NCI-H2081 treated with DMSO at 0.1 percent for 48 hours (cell line): ENCODE measurements at places on chromosomes 1 and 21.

GRCh38 chr1:111195002-111195684 is 5.3 kb downstream of the DENND2D start:
- no peak for DNase-seq

- no peak for DNase-seq
Observed at GRCh38 chr1:2226525-2227345, 1.4 kb upstream of the SKI start.

- DNase-seq, result no peak
Observed at GRCh38 chr1:45815667-45816458, 12.5 kb downstream of the MAST2 start.

GRCh38 chr21:37257511-37257966 is 9.6 kb downstream of the VPS26C start:
- no peak for DNase-seq

DNA sequence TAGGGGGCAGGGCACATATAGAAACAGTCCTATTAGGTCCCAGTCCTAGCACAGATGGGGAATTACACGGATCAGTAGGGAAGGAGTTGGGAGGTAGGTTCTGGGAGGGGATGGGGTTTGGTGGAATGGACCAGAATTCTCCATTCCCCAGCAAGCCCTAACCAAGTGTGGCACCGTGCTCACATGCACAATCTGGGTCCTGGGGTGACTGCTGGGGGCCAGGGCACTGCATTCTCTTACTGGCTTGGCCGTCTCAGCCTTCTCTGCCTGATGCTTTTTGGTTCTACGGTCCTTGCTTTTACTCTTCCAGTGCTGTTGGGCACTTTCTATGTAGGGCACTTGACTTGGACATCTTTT is 53.9 kb downstream of the NENF start:
- DNase-seq, result no peak

GRCh38 chr1:228270032-228270431 is 62.2 kb downstream of the OBSCN start:
- no peak for DNase-seq

- DNase-seq, result no peak
Observed at GRCh38 chr1:218779341-218780100, 394.2 kb upstream of the LYPLAL1 start.

DNA sequence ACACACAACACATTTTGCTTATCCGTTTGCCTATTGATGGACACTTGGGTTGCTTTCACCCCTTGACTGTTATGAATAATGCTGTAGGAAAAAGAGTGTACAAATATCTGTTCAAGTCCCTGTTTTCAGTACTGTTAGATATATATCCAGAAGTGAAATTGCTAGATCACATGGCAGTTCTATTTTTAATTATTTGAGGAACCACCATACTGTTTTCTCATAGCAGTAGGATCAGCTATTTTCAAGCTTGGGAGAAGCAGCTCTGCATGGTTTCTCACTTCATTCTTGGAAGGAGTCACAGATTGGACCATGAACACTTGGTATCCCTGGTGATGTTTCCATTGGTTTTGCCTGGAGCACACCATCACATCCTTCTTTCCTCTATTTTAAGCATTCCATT is 114.4 kb upstream of the ZP4 start:
- DNase-seq, result no peak

DNA sequence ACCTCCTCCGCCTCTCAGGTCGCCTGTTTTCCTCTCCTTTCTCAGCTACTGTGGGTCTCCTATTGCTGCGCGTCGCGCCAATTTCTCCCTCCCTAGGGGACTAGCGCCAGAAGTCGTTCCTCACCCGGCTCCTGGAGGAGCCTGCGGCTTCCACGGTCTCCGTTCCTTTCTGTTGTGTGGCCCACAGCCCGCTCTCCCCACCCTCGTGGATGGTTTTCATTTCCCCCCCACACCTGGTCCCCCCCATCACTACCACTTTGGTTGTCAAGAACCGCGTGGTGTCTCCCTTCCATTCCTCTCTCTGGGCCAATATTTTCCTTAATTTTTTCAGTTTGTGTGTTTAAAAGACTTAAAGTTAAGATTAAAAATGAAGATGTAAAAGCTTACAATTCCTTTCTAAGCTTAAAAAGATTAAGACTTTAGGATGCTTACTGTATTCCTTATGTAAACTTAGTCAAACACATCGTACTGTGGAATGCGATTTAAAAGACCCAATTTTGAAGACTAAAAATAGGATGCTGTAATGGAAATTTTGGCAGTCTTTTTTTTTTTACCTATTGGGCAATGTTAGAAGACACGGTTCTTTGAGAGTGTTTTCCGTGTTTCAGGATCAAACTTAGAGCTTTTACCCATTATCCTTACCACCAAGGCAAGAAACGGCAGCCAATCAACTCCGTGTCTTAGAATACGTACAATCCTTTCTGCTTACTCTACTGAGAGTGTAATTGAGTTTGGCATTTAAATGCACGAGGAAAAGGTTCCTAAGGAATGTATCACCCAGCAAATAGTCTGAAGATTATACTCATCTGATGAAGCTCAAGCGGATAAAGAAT is 773 bp downstream of the CNST start:
- DNase-seq, result no peak

DNA sequence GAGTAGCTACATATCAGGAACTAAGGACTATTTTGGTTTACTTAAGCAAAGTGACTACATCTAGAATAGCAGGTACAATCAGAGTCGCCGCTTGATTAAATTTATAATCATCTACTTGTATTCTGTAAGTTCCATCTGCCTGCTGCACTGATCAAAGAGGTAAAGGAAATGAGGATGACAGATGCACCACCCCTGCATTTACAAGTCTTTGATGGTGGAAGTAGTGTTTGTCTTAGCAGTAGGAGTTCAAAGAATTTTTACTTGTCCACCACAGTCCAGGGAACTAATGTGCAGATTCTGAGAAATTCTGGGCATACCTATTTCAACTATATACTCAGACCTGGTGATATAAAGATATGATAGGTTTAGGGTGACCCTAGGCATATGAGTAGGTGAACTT is 184.1 kb upstream of the IVNS1ABP start:
- DNase-seq, result no peak

GRCh38 chr1:228917342-228917741 is 182.1 kb downstream of the RHOU start:
- no peak for DNase-seq

DNA sequence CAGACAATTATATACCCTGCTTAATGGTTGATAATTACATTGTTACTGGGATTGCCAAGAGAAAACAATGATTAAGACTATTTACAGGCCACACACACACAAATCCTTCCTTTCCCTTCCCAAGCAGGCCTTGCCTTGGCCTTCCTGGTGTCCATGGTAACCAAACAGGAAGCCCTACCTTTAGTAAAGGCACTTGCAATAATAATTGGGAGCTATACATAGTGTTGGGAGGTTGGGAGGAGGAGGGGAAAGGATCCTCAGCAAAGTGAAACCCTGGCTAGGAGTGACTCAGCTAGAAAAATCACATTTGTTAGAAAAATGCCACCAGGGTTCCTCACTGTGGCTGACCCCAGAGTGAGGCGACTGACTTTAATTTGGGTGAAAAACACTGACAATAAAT is 122.3 kb upstream of the ADAR start:
- peak; percentile 60 for DNase-seq
